ENCODE measurements at places on chromosomes 5 and 9.

GRCh38 chr9:4106081-4106759 is 193.6 kb downstream of the GLIS3 start:
- DNase-seq: no peak

- no peak for DNase-seq
Measured at GRCh38 chr9:125867751-125868415, 120.7 kb downstream of the PBX3 start.

DNA sequence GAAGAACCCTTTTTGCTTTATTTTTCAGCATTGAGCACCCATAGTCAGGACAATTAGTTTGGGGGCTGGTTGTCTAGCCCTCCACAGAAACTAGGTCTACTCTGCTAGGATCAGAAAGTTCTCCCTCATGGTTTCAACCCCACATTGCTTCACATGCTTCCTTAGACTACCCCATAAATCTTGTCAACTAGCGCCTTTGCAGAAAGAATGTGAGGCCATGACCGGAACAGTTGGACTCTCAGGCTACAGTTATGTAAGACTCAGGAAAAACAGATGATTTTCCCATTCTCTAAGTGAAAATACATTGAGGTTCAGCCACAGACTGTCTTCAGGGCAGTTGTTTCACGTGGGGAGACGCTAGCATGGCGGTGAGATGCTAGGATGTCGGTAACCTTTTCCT is 255.6 kb downstream of the NR3C1 start:
- peak; percentile 23 for DNase-seq

DNA sequence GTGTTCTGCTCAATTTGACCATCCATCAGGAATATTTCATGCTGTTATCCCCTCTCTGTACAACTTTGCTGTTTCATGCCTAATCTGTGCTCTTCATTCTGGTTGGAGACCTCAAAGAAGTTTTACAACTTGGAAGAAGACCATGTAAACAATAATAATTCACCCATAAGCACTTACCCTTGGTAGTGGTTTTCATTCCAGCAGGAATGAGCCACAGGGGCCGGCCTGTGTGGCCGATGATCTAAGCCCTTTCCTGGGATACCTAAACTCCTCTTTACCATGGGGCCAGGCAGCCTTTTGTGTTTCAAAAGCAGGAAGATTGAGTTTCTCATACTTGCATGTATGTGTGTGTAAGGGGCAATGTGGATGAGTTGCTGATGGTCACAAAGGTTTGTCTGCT is 165.0 kb downstream of the FGF1 start:
- DNase-seq: peak; percentile 32

- DNase-seq: no peak
Measured at GRCh38 chr5:140800816-140801493, at the start of gene PCDHA3. TSS of gene PCDHA3 (plus strand) at chr5:140801057.

DNA sequence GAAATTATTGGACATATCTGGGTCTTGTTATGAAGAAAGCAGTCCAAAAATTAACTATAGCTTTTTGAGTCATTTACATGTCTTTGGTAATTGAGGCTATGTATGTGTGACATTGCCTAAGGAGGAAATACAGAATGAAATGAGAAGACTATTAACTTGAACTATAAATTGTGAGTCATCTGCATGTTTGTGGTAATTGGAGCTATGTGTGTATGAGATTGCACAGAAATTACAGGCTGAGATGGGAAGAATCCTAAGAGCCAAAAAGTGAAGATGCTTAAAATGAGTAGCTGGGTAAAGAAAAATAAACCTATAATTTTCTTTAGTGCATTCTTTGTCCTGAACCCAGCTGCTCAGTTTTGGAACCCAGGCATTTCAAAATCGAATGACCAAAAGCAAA is 747.6 kb upstream of the EDIL3 start:
- no peak for DNase-seq

- no peak for DNase-seq
Measured at GRCh38 chr9:133141833-133142595, 21.0 kb upstream of the RALGDS start.

DNA sequence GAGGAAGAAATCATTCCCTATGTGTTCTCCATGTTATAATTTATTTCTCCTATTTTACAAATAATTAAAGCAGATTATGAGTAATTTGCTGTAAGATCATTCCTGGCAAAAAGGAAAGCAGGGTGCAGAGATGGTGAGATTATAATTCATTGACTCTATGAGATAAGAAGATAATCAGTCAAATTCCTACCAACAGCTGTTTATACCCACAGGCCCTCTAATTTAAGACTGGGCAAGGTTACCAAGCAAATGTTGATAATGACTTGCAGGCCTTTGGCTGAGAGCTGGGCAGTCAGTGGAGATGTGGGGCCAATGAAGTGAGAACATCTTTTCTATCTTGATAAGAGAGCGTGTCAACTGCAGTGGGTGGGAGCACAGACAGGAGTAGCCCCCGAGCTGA is 222.7 kb downstream of the ICE1 start:
- DNase-seq: no peak

DNA sequence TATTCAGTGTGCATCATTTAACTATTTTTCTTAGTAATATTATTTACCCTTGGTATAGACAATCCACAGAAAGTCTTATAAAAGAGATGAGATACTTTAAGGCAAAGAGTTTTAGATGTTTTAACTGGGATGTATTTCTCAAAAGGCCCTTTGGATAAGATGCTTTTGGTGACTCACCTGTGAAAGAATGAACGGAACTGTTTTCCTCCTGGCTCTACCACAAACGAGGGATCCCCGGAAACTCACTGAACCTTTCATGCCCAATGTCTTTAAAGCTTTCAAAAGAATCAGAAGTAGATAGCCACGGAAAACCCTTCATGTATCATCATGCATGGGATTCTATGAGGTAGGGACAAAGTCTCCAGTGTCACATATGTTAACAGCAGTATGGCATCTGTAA is 1.6 kb downstream of the ZNF782 start:
- DNase-seq: no peak

DNA sequence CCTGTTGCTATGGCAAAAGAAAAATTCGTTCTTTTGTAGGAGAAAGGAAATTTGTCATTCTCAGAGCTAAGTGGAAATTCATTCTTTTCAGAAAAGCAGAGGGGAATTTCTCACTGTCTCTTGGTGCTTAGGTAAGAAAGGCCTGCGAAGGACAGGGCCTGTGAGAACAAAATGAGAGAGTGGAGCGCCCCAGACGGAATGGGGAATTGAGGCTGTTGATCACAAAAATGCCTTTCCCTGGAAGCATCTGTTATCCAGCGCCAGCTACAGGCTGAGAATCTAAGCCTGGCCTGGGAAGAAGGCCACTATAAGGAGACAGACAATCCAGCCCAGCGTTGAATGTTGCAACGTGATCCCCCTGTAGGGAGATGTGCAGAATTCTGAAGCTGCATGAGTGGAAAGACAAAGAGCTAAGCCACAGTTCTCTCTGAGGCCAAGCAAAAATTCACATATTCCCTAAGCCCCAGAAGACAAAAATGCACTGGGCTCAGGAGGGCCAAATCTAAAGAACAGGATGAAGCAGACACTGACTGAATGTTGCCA is 44.8 kb upstream of the CLK4 start:
- DNase-seq: no peak

DNA sequence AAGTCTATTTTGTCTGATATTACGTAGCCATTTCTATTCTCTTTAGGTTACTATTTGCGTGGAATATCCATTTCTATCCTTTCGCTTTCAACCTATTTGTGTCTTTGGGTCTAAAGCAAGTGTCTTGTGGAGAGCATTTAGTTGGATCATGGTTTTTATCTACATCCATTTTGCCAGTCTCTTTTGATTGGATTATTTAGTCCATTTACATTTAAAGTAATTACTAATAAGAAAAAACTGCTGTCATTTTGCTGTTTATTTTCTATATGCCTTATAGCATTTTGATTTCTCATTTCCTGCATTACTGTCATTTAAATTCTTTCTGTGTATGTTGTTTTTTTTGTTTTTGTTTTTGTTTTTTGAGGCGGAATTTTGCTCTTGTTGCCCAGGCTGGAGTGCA is 26.0 kb upstream of the UBQLN1 start:
- no peak for DNase-seq

DNA sequence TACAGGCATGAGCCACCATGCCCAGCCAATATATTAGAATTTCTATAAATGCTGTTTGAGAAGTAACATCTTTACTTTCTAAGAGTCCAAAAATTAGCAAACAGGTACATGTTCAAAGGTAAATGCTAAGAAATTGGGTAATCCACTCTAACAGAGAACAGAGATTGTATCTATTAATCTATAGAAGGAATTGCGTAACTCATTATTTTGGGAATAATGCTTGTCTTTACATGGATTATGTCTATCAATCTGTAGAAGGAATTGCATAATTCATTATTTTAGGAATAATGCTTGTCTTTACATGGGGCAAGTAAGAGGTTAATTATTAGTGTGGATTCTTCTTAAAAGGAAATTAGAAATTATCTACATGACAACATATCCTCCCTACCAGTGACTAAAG is 30.5 kb downstream of the CCNH start:
- no peak for DNase-seq

DNA sequence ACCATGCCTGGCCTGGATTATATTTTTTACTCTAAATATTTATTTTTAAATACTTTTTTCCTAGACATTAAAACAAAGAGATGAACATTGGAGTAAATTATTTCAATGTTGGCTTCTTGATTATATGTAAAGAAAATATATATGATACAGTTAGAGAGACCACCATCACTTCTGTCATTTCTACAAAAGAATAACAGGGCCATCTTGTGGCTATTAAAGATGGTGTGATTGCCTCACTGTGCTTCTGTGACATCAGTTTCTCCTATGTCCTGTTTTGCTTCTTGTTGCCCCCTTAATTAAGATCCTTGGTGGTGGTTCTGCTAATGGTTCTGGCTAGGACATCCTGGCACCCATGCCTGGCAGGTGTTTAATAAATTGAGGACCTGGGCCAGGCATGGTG is 32.9 kb downstream of the NDFIP1 start:
- no peak for DNase-seq

- no peak for DNase-seq
Measured at GRCh38 chr5:56564541-56565282, 250.6 kb upstream of the MAP3K1 start.

GRCh38 chr9:4553951-4554381 is 63.7 kb downstream of the SLC1A1 start:
- peak; percentile 40 for DNase-seq

DNA sequence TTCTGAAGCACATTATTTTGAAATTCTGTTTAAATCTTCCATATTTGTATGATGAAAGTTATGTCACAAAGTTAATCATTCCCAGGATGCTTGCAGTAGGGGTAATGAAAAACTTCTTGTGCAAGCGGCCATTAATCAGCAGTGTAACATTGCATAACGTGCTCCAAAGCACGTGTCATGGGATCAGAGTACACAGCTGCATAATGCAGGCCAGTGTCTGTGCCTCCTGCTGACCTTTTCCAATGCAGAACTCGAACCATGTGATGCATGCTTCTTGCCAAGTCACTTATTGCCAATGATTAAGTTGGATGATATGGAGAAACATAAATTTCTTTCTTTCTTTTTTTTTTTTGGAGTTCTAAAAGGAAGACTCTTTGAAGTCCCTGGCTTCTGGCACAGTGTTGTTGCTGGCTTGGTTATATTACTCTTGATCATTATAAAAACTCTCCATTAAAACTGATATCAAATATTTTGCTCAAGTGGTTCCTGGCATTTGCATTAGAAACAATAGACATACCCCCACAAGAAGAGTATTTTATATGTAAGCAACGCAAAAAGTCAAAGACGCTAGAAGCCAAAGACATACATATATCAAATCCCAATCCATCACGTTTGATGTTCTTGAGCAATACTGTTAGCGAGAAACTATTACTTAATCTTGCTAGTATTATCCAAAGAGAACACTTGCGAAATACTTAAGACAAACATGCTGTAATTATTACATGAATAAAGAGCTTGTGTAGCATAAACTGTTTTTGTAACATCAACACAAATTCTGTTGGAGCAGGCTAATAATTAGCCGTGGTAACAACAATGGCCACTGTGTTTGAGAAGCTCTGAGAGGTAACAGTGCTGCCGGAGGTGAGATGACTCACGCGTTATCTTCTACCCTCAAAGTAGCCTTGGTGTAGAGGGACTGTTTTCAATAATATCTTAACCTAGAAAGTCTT is 164.2 kb downstream of the AUH start:
- DNase-seq: peak; percentile 88

DNA sequence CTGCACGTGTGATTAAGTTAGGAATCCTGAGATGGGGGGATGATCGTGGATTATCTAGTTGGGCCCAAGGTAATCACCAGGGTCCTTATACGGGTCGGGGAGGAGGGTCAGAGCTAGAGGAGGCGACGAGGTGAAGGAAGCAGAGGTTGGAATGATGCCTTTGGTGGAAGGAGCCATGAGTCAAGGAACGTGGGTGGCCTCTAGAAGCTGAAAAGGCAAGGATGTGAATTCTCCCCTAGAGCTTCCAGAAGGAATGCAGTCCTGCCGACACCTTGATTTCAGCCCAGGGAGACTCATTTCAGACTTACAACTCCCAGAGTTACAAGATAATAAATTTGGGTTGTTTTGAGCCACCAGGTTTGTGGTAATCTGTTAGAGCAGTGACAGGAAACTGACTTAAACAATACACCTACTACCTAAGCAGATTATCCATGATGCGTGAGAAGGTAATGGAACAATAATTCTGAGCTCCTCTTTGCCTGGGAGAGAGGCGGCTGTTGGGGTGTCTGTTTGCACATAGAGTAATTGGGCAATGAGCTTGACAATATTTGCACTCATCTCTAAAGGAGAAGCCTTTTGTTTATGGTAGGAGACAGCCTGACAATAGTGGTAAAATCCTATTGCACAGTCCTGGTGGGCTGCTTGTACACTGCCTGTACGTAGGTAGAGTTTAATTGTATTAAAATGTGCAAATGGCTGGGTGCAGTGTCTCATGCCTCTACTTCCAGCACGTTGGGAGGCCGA is 129.3 kb upstream of the IER5L start:
- DNase-seq: no peak

GRCh38 chr5:64489857-64490256 is 16.0 kb upstream of the RGS7BP start:
- DNase-seq: no peak

GRCh38 chr5:6492934-6493333 is 44.3 kb downstream of the UBE2QL1 start:
- no peak for DNase-seq

GRCh38 chr9:97510797-97511654 is 9.6 kb downstream of the TMOD1 start:
- DNase-seq: peak; percentile 91

DNA sequence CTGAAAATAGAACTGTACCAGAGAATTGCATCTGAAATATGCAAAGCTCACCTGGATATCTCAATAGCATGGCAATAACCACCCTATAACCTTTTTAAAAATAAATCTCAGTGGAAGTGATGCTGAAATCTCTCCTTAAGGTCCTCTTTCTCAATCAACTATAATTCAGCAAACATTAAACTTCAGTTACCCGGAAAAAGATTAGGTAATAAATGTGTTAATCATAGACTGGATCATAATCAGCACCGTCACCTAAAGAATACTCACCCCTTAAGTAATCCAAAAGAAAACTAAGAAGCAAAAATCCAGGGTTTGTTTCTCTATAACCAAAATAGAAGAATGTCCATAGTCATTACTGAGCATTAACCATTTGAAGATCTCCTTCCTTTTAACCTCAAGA is 44.3 kb upstream of the DENND4C start:
- no peak for DNase-seq

- no peak for DNase-seq
Measured at GRCh38 chr9:96585426-96585825, 34.2 kb downstream of the CDC14B start.

Data from kidney glomerular epithelial cell (primary cell).